ENCODE measurements at places on chromosomes 1 and 21.

DNA sequence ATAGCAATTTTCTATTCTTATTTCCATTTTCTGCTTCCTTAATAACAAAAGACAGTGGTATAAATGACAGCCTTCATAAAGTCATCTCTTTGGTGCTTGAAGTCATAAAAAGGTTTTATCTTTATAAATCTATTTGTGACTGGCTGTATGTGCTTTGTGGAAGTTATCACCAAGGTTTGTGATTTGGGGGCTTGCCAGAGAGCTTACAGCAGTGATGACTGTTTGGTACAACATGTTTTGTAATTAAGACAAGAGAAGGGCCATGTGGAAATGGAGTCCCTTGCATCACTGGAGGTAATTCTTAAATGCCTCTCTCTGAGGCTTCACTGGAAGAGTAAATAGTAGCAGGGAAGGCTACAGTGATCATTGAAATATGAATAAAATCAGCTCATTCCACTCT, 2.7 kb downstream of the SLC35F3 start:
- DNase-seq = no peak

- DNase-seq = no peak
These were observed 2.3 kb downstream of the CHD5 start for GRCh38 chr1:6177681-6178380.

GRCh38 chr1:178660461-178660860, 64.6 kb upstream of the RALGPS2 start:
- no peak for DNase-seq

DNA sequence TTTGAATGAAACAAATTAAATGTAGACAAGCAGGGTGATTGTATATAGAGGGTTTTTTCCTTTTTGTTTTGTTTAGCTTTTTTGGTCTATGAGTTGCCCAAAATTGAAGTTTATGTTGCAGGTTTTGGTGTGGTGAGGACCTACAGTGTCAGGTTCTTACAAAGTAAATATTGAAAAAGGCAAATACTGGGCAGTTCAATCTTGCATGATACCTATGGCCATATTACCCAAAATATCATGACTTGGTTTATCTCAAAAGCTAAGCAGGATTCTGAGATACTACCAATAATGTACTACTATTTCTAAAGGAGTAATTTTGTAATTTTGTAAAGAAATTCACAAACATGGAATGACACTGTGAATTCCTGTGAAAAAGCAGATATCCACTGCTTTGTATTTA, 1.8 kb downstream of the DNAJB4 start:
- no peak for DNase-seq

GRCh38 chr1:21289700-21290545, at the start of gene ECE1:
TSS of gene ECE1 (minus strand) at chr1:21290463. CDS start at chr1:21290414, 49 bp downstream.
- no peak for DNase-seq

- DNase-seq = no peak
These were observed 58.0 kb upstream of the LAPTM5 start for GRCh38 chr1:30815556-30815955.

DNA sequence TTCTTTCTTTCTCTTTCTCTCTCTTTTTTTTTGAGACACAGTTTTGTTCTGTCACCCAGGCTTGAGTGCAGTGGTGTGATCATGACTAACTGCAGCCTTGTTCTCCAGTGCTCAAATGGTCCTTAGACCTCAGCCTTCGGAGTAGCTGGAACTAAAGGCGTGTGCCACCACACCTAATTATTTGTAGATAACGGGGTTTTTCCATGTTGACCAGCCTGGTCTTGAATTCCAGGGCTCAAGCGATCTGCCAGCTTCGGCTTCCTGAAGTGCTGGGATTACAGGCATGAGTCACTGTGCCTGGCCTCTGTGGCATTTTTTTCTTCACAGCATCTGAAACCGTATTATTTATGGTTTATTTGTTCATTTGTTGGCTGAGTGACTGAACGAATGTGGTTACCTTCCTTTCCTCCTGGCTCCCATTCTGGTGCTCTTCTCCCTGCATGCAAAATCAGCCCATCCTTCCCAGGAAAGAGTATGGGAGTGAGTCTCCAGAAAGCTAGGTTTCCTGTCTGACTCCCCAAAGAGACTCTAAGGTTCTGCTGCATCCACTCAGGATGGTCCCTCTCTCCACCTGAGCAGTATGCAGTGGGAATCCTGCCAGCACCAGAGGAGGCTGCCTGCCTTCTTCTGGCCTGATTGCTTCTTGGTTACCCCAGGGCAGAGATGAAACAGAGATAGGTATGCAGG, 155.0 kb upstream of the BEND5 start:
- no peak for DNase-seq

DNA sequence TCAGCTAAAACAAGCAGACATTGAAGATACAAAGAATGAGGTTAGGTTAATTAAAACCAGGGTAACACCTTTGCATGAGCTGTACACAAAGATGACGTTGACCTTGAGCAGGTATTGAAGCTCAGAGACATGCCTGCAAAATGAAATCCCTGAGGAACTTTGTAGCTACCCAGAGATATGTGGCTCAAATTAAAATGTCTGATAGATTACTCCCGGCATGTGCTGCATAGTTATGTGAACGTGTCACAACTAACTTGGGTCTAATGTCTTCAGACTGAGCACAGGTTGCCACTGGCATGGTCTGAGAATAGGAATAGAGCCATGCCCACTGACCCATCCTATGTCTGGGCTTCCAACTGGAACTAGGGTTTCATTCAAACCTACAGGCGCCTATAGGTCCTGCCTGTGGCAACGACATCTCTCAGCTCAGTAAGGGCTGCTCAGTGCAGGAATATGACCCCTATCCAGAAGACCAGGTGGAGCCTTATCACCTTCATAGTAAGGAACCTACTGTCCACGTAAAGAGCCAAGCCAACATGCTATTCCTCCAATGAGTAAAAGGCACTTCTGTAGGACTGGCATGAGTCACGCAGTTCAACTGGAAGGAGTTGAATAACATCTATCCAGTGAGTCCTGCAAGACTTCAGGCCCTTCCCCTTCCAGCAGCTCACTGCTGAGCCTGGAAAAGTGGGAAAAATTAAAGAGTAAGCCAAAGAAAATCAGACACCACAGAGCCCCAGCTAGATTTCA, 60.7 kb downstream of the PRKAB2 start:
- DNase-seq = no peak

DNA sequence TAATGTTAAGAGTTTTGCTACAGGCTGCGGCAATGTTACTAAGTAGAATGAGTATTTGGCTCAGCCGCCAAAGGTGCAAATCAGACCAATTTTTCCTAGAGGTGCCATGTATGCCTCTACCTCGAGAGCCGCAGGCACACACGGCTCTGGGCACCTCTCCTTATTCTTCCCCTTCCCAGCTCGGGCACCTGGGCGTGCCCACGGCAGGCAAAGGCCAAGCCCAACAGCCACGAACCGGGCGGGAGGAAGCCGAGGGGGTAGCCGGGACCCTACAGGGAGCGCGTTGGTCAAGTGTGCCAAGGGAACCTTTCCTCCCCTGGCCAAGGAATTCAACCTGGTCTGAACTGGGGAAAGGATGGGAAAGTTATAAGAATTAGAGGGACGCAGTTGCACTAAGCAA, 31.0 kb downstream of the LRRC3 start:
- no peak for DNase-seq

GRCh38 chr1:152026895-152027294, 9.9 kb downstream of the S100A11 start:
- DNase-seq = no peak

DNA sequence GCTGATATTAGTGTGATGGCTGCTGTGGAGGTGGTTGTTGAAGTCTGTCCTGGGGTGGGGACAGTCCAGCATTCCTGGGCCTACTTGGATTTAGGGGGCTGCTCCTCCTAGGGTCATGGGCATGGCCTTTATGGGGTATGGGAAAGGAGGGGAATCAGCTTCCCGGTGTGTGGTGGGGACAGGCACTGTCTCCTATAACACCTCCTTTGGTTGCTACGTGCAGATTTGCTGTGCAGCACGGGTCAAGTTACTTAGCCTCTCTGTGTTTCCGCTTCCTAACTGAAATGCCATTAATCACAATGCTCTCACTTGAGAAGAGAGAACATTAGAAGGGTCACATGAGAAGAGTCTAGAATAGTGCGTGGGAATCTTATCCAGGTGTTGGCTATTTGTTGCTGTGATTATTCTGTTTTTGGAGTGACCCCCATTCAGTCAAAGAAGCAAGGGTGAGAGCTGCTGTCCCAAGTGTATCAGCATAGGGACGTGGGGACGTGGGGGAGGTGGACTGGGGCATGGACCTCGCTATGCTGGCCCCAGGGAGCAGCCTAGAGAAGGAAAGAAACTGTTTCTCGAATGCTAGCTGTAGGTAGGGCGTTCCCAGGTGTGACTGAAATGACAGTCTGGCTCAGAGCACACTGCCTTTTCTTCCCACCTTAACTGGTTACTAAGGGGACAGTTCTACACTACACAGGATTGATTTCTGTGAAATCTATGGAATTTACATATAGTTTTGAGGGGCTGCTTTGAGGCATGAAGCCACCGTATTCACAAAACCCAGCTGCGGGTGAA, 19.9 kb downstream of the SOX13 start:
- no peak for DNase-seq

DNA sequence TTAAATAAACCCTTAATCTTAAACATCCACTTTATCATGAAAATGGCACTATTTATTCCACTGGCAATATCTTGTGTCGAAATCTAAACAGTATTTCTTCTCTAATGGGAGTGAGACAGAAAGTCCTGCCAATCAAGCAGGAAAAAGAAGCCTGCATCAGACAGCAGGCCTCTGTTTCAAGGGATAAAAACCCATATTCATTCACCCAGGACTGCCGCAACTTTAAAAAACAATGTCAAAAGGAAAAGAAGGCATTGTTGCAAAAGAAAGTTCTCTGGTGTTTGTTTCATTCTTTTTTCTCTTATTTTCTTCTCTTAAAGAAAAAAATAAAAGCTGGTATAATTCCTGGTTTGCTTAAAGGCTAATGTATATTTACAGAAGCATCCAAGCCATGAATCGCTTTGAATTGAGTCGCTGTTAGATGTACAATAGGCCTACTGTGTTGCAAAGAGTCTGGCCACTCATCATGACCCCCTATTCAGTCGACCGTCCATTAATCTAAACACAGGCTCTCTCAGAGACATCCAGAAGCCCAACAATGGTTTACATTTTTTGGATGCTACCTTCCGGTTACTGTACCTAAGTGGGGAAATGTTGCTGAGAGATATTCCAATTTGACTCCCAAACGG, 48.7 kb upstream of the ZC3H11B start:
- DNase-seq = no peak

GRCh38 chr1:57362480-57362879, 61.4 kb downstream of the DAB1 start:
- no peak for DNase-seq

DNA sequence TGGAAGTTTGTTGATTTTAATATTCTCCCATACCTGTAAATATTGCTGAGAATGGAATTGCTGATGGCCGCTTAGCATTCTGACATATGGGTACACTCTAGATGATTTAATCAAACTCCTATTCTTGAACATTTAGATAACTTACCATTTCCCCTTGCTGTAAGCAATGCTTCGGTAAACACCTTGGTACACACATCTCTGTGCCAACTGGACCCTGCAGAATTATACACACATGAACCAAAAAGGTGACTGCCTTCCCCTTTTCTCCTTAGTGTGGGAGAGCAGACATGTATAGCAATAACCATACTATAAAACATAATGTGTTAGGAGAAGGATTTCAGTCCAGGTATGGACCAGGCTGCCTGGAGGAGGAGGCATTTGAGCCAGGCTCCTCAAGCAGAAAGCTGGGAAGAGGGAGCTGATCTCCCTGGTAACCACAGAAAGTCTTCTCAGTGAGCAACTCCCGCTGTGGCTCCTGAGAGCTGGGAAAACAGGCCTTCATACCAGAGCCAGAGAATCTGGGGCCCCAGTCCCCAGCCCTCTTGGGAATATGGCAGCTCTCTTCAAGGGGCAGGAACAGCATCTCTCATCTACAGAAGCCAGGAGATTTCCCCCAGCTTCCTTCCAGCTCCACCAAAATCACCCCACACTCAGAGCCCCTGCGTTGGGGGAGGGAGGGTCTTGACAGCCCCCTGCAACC, 33.9 kb upstream of the CSF1 start:
- DNase-seq = peak; percentile 39

GRCh38 chr1:67058242-67058641, 4.3 kb upstream of the SLC35D1 start:
- DNase-seq = no peak

DNA sequence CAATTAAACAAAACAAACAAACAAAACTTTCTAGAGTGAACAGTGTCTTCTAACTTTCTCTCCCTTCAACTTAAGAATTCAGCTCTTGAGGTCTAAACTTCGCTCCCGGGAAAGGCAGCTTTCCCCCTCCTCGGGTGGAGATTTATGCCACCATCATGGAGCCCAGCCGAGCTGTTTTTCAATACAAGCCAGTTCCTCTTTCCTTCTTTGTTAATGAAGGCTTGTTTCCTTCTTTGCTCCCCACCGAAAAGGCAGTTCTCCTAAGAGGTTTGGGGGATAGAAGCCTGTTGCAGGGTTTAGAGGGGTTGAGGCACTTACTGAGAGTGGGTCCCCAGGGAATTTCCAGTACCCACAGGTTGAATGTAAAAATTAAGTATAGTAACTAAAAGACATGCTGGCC, 26.5 kb downstream of the OLIG1 start:
- no peak for DNase-seq

DNA sequence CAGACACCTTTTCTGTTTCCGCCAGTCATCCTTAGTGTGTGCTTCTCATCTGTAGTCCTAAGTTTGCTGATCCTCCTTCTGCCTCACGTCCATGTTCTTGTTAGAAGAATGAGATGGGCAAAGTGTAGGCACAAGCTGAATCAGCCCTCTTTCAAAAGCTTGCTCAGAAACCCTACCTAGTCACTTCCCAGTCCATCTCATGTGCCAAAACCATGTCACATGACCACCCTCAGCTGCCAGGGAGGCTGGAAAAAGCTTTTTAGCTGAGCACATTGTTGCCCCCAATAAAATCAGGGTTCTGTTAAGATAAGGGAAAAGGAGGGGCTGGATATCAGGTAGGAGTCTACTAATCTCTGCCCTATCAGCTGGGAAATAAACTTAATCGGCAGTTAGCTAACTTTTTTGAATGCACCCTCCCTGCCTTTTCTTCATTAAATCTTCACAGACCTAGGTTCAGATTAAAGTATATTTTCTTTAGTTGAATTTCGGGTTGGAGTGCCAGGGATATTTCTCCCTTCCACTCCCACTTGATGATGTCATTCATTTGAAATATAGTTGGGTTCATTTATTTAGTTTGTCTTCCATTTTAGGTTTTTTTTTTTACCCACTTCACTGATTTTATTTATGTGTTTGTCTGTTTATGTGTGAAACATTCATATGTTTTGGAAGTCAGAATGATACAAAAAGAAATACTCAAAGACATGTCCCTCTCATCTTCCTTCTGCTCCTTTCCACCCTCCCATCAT, 129.2 kb downstream of the ROR1 start:
- DNase-seq = no peak

GRCh38 chr1:39310015-39310414, 105.5 kb downstream of the MACF1 start:
- no peak for DNase-seq

Measured in LNCaP clone FGC (cell line).